ENCODE measurements at places on chromosomes 13 and 19.

DNA sequence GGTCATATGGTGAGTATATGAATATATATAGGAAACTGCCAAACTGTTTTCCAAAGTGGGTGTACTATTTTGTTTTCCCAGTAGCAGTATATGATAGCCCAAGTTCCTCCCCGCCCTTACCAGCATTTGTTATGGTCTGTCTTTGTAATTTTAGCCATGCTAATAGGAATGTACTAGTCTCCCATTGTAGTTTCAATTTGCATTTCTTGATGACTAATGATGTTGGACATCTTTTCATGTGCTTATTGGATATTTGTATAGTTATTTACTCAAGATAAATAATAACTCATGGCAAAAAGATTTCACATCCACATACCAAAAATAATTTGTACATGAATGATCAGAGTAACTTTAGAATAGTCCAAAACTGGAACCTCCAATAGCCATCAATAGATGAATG is 75.3 kb upstream of the SERP2 start:
- no peak for DNase-seq

DNA sequence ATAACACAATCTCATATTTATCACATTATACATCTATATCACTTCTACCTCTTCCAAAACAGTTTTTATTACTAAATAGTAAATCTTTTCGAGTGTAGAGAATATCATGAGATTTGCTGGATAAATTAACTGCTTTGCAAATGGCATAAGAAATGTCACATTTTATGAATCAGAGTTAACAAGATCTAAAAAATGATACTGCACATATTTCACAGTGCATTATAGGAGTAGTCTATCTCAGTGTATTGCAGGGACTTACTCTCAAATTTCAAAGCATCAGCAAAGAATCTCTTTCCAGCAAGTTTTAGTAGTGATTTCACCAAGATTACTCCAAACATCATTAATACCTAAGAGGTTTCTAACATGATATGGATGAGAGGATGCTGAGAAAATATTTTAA is 687.1 kb upstream of the SLITRK1 start:
- DNase-seq, result no peak

DNA sequence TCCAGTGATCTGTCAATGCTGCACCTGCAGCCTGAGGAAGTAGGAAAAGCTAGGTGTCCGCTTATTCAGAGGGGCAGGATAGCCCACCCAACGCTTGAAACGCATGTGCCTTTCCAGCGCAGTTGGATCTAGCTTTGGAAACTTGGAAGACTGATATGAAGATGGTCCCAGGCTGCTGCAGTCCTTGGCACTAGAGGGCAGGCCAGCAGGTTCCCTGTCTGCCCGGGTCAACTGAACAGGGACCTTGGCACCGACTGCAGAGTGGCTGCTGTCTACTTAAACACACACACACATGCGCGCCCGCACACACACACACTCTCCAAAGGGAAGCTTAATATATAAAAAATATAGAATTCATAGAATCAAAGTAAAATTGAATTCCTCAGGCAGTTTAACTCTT is 100.0 kb downstream of the TSHZ3 start:
- DNase-seq, result no peak

DNA sequence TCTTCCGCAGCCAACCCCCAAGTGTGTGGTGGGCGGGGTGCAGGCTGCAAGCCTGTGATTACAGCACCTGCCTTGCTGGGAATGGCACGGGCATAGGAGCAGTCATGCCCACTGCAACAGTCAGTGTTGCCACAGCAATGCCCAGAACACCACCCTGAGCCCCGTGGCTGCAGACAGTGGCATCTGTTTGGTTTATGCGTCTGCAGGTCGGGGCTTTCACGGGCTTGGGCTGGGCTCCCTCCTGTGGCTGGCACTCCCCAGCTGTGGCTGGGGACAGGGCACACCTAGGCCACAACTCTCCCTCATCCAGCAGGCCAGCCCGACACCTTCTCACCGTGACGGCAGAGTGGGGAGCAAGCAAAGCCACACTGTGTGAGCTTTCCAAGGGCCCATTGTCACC is 115.3 kb upstream of the C1QTNF9B start:
- DNase-seq, result no peak

DNA sequence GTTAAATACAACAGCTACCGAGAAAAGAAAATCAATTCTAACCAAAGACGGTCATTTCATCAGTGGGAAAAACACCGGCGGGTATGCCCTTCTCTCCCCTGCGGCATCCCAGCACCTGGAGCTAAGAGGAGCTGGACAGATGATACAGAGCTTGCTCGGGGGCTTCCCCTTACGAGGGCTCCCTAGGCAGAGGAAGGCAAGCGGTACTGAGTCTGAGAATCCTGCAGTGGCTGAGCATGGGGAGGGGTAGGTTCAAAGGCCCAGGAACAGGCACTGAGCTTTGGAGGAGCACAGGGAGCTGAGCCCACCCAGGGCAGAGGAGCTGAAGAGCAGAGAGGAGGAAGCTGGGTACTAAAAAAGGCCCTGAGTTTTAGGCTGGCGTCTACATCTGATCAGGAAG is 12.7 kb downstream of the STK24 start:
- DNase-seq, result no peak

DNA sequence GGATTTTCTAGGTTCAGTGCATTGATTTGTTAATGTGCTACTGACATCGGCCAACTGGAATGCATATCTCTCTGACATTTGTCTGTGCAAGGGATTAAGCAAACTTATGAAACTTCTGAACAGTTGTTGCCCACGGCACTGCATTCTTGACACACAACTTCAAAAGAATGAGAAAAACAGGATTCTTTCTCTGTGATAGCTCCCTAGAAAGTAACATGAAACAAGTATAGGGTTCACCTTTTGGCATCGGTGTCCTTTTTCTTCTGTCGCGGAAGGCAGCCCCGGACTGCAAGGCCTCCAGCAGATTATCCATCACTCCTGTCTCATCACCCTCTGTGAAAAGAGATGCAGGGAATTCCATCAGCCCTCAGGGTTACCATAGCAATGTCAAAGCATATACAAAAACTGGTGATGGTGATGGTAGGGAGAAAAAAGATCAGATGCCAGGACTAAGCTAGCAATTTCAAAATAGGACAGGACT is 389.2 kb downstream of the DIAPH3 start:
- no peak for DNase-seq

DNA sequence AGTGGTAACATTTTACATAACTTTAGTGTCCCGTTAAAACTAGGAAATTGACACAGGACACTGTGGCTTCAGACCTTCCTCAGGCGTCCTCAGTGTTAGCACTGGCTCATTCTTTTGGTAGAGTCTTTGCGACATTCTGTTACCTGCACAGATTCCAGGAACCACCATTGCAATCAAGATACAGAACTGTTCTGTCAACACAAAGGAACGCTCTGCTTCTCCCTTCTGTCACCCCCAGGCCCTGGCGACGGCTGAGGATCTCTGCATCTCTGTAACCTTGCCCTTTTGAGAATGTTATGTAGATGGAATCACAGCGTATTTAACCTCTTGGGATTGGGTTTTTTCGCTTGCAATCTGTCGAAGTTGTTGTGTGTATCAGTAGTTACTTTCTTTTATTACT is 22.6 kb downstream of the KDM4B start:
- no peak for DNase-seq
